Thoracic aorta (tissue), 2 donors: ENCODE measurements at places on chromosomes 5 and 9.

DNA sequence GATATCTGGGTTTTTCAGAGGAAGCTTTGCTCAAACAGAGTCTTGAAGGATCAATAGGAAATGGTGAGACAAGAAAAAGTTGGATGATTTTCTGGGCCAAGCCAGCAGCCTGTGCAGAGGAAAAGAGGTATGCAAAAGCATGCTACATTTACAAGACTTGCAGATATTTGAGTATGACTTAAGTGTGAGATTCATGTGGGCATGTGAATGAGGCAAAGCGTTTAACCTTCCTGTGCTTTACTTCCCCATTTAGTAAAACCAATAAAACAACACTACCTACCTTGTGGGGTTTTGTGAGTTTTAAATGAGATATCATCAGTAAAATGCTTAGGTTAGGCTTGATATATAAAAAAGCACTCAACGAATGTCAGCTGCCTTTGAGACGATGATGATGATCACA is 58.1 kb downstream of the PIP5K1B start:
- DNase-seq = no peak

GRCh38 chr9:447230-448025 is 232.8 kb downstream of the DOCK8 start:
- DNase-seq = no peak

GRCh38 chr5:157481265-157481664 is 21.3 kb downstream of the NIPAL4 start:
- DNase-seq = no peak

DNA sequence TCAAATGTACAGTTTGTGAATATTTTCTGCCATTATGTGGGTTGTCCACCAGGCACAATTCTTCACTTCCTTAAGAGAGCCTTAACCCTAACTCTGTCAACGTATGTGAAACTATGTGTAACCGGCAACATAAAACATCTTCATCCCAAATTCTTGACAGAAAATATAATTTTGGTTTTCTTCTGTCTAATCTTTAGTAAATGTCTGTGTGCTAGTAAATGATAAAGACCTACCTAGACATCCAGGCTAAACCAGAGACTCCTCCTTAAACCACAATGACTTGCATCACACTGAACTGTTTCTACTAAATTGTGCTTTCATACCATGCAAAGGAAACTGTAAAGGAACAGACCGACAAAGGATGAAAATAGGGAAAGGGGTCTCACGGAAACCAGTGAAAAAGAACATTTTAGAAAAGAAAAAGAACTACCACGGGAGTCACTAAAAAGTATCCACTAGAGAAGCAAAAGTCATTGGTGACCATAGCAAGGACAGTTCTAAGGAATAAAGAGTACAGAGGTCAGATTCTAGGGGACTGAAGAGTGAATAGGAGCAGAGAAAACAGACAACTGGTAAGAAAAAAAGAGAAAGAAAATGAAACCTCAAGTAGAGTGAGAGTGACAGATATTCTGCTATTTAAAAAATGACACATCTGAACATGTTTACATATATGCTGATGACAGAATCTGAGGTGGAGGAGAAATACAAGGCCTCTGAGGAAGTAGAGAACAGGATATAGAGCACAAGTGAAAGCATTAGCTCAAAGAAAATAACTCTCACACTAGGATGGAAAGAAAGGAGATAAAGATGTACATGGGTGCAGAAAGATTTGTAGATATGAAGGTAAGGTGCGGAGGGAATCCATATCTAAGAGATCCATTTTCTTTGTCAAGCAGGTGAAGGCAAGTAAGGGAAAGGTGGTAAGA is 49.4 kb downstream of the FNIP1 start:
- no peak for DNase-seq

GRCh38 chr5:174229514-174230370 is 184.2 kb downstream of the NSG2 start:
- DNase-seq = no peak
